GM19239 (cell line): ENCODE measurements at places on chromosomes 7 and 10.

GRCh38 chr7:69451715-69452114, 146.6 kb upstream of the AUTS2 start:
- DNase-seq = no peak

DNA sequence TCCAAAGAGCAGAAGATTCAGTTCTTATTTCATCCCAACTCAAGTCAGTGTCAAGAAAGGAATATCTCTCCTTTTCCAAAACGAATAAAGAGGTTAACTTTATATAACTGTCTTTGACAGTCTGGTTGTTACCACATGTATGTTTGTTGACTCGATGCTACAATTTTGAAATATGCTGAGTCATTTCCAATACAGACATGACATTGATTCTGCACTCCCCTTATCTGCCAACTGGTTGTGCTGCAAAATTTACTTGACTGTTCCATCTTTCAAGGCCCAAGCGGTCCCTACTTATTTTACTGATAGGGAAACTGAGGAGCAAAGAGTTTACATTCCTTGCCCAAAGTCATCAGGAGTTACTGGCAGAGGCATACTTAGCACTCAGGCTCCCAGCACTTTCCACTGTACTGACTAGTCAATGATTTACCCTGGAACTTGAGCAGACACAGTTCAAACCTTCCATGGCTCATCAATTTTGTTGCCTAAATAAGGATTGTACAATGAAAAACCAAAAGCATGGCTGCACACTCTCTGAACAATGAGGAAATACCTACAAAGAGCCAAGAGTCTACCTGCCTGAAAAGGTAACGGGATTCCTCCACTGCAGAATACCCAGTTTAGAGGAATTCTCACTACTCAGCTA, 52.8 kb downstream of the ABLIM1 start:
- no peak for DNase-seq

GRCh38 chr10:35422228-35422627, 85.9 kb downstream of the CCNY start:
- DNase-seq = no peak

- DNase-seq = no peak
Measured at GRCh38 chr10:119330342-119330741, 123.0 kb downstream of the GRK5 start.

DNA sequence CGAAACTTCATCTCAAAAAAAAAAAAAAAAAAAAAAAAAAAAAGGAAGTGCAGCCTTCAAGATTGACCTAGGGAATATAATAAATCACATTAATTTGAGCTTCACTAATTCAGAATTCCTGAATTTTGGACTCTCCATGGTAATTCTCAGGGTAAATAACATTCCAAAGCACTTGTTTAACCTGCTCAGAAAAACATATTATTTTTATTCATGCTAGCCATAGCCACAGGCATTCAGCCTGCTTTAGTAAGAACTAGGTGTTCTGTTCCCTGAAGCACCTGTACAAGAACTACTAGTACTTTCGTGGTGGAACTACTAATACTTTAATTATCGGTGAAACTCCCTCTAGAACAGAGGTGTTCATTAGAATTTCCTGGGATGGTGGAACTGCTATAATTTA, 169.3 kb downstream of the RTKN2 start:
- DNase-seq = no peak

DNA sequence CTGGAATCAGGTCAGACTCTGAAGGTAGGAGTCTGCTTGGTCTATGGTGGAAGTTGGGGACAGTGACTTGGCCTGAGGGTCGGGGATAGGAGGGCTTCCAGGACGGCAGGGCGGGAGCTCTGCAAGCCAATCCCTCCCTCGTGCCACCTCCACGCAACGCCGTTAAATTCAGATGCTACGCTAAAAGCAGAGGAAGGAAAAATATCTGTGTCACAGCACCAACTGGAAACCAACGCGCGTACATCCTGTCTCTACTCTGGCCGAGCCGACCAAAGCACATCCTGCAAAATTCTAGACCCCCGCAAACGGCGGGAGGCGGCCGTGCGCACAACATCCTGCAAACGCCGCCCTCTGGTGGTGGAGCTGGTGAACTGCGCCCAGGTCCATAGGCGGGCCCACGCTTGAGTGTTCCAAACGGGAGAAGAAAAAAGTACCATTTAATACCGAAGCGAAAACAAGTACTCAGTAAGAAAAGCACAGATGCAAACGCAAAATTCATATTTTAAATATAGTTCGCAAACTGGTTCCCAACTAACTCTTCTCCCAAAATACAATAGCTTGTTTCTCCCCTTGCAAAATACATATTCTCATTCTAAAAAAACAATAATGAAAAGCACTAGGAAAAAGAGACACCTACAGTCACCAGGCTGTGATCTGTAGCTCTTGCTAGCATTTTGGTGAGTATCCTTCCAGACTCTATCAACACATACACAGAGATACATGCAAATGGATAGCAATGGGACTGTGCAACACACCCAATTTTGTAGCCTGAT, 45.7 kb upstream of the HSPA12A start:
- peak; percentile 50 for DNase-seq

- DNase-seq = peak; percentile 1
Measured at GRCh38 chr7:100685631-100686145, 8.4 kb downstream of the GIGYF1 start.

GRCh38 chr7:25636168-25636567, 407.9 kb upstream of the NPVF start:
- DNase-seq = no peak

DNA sequence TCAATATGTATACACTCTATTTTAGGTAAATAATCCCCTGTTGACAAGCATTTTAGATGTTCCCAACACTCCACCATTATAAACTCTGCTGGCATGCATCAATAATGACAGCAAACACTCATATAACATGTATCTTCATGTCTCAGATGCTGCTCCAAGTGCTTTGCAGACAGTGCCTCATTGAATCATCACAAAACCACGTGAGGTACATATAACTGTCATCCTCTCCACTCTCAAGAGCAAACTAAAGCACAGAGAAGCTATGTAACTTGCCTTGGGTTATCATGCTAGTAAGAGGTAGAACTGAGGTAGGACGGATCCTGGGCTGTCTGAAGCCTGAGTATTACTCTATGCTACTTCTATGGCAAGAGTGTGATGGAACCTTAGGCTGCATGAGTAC, 72.5 kb upstream of the GSDME start:
- DNase-seq = no peak

DNA sequence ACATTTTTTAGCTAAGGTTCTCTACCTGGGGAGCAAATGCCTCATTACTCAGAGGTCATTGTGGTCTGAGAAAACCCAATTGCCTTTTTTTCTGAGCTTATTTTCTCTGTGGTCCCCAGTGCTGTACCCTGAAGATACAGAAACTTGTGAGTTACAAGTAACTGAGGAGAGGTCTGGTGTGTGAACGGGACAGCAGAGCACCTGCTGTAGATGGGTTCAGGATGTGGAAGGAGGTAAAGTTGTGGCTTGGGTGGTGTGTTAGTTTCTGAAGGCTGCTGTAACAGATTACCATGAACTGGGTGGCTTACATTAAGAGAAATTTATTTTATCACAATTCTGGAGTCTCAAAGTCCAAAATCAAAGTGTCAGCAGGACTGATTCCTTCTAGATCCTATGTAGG, 449.1 kb upstream of the NRP1 start:
- no peak for DNase-seq

- no peak for DNase-seq
Measured at GRCh38 chr7:5629941-5630340, 151.5 kb downstream of the RNF216 start.

DNA sequence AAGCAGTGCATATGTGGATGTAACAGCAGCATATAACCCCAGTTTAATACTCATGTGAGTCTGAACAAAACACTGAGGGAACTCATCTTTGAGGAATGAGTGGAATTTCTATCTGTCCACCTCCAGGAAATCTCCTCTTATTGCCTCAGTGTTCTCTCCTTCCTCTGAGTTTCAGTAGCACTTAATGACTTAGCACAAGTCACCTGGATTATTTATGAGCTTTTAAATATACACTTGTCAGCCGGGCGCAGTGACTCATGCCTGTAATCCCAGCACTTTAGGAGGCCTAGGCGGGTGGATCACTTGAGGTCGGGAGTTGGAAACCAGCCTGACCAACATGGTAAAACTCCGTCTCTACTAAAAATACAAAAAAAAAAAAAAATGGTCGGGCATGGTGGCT, 4.3 kb downstream of the LRRC20 start:
- no peak for DNase-seq

DNA sequence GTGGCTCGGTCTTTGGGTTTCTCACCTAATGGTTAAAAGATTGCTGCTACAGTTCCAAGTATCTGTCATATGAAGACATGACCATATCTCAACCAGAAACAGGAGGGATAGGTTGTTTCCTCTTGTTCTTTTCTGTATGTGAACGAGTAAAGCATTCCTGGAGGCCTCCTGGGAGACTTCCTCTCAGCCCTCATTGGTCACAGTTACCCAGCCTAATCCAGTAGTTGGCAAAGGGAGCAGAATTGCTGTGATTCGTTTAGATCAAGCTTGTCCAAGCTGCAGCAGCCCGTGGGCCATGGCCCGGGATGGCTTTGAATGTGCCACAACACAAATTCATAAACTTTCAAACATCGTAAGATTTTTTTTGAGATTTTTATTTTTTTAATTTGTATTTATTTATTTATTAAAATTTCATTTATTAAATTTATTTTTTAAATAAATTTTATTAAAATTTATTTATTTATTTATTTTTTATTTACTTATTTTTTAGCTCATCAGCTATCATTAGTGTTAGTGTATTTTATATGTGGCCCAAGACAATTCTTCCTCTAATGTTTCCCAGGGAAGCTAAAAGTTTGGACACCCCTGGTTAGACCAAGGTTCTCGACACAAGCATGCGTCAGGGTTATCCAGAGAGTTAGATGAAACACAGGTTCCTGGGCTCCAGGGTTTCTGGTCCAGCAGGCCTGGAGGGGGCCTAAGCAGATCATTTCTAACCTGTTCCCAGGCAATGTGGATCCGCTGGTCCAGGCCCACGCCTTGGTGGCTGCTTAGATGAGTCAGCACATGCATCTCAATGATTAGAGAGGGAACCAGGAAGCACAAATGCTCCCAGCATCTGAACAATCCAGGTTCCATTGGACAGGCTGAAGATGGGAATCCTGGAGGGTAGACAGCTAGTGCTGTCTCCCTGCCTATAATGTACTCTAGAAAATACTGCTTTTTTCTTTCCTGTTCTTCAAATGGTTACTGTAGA, 25.6 kb downstream of the CDC123 start:
- DNase-seq = no peak

DNA sequence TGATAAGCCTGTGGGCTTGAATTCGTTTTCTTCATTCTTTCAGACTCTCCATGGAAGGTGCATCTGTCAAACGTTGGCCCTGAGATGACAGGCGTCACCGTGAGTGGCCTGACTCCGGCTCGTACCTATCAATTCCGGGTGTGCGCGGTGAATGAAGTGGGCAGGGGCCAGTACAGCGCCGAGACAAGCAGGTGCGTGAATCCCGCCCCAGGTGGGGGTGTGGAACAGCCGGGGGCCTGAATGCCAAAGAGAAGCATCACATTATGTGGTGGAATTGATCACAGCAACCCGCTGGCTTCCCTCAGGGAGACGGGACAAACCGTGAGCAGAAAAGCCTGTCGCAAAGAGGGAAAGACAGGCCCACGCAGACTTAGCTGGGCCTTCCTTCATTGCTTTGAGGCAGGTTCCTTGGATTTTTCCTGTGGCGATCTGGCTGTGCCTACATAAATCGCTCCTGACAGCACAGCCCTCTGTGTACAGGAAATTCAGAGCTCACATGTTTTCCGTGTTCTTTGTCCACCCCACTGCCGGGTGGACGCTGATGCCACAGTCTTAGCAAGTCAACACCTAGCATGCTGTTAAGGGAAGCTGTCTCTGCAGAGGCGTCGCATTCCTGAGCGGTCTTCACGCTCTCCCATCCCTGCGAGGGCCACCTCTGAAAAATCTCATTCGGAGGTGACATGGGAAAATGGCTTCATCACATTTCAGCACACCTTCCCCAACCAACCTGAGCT, 671.0 kb upstream of the FOXK1 start:
- no peak for DNase-seq

DNA sequence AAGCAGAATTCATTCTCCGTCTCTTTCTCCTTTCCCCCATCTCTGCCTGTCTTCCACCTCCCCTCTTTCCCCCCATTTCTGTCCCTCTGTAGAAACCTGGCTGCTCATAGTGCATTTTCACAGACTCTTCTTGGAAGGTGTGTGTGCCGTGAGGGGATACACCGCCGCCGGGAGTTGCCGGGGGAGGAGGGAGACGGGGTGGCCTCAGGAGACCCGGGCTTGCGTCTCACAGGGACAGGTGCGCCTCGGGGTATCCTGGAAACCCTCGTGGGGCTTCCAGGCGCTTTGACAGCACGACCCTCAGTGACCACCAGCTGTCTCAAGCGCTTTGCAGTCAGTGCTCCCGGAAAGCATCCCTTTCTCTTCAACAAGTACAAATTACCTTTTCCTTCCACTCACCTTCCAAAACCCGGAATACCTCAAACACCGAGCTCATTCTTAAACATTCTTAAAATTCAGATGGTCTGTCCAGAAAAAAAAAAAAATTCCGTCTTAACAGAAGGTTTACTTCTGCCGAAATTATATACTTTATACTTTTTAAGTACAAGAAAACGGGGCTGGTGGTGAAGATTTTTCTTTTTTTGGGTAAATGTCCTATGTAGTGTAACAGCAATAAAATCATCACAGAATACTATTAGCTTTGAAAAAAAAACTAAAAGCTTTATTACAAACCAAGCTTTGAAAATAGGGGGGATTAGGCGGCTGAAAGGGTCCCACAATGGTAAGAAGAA, 8.2 kb downstream of the EMX2 start:
- DNase-seq = no peak

DNA sequence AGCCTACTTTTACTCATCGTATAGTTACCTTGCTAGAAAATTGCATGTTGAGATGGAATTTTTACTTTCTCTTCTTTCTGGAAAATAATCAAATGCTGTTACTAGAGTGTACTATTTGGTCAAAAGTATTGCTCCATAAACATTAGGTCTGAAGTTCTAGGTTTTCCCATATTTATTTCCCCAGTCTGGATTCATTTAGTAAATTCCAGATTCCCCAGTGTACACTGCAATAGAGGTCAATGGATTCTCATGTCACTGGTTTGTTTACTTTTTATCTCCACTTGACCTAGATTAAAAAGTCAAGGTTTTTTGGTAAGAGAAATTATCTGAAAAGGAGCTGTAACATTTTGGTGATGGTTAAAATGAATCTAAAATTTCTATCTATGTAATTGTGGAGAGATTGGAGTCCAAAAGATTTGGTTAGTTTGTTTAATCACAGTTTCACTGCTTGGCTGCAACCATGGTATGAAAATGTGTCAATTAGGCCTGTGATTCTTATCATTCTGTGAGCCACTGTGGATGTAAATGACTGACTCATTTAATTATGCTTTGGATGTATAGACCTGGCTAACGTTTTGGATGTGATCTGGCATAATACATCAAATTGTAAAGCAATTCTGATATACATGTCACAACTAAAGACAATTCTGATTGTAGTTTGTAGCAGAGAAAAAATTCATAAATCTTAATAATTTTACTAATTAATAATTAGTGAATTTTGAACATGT, 32.7 kb upstream of the STEAP4 start:
- DNase-seq = no peak

- peak; percentile 19 for DNase-seq
Measured at GRCh38 chr7:112080441-112080840, 125.8 kb downstream of the DOCK4 start.

GRCh38 chr7:106772655-106773108, 92.4 kb upstream of the PIK3CG start:
- DNase-seq = no peak
